Fibroblast of pulmonary artery (primary cell): ENCODE measurements at places on chromosomes 4 and X.
A peak's percentile ranks its signal among the peaks of the same experiment; 100 is the strongest.

- DNase-seq, result no peak
Observed at GRCh38 chr4:154086247-154086646, 297.4 kb upstream of the SFRP2 start.

GRCh38 chr4:98508829-98509598, 149.4 kb downstream of the TSPAN5 start:
- DNase-seq, result no peak

- DNase-seq, result no peak
Observed at GRCh38 chrX:3655181-3655580, 58.3 kb downstream of the PRKX start.

GRCh38 chr4:144658015-144658567, 12.1 kb downstream of the HHIP start:
- DNase-seq, result no peak

GRCh38 chr4:127641524-127641923, 8.8 kb downstream of the INTU start:
- peak; percentile 26 for DNase-seq

GRCh38 chr4:85498068-85498733, 23.3 kb downstream of the ARHGAP24 start:
- peak; percentile 65 for DNase-seq
